Kidney glomerular epithelial cell (primary cell): ENCODE measurements at places on chromosomes 3 and 15.

GRCh38 chr15:60077581-60078359, 73.7 kb downstream of the FOXB1 start:
- DNase-seq, result no peak

DNA sequence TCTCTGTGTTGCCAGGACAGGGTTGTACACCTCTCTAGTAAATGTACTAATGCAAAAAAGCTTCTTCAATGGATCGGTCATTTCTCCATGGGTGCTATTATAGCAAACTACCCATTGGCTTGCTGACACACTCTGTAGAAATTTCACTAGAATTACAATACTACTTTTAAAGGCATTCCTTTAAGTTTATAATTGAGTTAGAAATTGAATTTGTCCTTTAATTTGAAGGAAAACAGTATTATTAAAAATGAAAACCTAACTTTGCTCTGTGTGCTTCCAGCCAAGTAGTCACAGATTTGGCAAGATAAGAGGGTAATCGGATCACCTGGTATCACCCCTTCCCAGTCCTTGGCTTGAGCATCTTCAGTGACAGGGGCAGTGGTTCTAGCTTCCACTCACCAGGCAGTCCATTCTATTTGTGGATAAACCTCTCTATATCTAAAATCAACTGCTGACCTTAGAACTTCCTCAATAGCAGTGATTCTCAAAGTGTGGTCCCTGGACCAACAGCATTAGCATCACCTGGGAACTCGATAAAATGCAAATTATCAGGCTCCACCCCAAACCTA, 93.2 kb downstream of the GHSR start:
- DNase-seq, result no peak

- DNase-seq, result peak; percentile 69
Measured at GRCh38 chr3:109081746-109082510, 36.0 kb downstream of the MORC1 start.

- no peak for DNase-seq
Measured at GRCh38 chr3:57048052-57048671, 12.3 kb upstream of the SPATA12 start.

GRCh38 chr3:134852893-134853351, 57.9 kb downstream of the EPHB1 start:
- no peak for DNase-seq

GRCh38 chr3:47418167-47419082, 37.6 kb downstream of the PTPN23 start:
- no peak for DNase-seq

GRCh38 chr15:90495067-90495466, 34.7 kb upstream of the CRTC3 start:
- no peak for DNase-seq

DNA sequence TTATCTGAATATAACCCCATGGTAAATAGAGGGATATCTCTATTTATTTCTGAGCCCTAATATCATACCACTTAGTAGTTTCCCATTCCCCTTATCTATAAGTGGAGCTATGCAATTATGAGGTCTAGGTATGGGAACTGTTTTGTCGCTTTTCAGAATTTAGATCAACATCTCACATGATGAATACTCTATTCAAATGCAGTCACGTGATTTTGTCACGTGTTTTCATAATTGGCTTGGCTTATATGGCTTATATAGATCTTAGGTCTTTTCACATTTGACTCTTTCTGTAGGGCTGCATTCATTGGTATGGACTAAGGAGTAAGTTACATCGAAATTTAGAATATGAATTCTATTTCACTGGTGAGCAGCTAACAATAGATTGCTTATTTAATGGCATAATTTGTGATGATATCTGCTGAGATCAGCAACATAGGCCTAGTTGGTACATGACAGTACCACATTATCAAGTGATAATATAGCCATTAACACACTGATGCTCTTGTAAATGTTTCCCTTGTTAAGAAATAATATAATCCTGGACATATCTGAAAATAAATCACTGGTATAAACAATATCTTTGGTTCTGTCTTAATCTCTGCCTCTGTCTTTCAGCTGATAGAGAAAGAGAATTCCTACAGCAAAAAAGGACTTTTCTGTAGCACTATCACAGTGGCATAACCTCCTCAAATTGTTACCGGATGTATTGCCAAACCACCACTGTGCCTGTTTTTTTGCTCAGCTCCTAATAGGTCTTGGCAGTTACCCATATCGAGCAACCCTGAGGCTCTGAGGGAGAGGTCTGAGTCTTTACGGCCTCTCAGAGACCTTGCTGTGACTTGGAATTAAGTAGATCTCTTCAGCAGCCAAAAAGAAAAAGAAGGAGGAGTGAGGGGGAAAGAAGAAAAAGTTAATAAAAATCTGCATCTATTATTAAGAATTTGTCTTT, 357.1 kb downstream of the ZPLD1 start:
- no peak for DNase-seq

DNA sequence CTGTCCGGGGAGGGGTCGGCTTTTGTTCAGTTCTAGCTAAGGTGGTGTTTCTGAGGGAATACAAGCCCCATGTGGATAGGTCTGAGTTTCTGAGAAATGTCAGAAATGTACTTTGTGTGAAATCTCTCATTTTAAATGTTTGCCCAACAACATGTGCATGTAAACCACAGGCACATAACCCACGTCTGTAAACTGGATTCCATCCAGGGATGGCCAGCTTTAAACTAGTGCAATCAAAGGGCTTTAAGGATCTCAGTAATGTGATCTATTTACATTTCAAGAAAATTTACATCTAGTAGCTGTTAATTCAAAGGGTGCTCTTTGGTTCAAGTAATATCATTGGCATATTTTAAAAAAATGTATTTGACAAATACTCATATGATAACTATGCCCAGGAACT, 52.0 kb downstream of the POLR2M start:
- DNase-seq, result no peak

- DNase-seq, result no peak
Measured at GRCh38 chr3:78277220-78277619, 1237.3 kb downstream of the ROBO2 start.

DNA sequence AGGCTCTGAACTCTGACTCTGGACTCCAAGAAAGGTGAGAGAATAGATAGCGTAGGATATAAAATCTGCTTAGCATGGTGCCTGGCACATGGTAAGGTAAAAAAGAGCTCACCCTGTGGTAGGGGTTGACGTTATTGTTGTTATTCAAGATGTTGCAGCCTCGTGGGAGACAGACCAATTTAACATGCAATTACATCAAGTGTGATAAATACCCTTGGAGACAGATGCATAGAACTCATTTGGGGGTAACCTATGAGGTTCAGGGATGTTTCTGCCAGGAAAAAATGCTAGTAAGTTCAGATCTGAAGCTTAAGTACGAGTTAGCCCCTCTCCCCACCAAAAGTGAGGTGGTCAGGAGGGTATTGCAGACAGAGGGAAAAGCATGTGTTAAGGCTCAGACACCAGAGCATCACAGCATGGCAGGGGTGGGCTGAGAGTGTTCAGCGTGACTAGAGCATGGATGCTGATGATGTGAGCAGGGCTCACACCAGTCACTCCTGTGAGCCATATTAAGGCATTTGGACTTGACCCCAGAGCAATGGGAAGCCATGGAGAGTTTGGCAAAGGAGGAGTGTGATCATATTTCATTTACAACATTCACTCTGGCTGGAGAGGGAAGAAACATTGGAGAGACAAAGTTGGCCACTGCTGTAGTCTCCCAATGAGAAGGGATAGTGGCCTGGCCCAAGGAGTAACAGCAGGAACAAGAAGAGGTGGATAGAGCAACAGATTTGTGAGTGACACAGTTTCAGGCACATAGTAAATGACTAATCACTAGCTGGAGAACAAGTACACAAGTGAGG, 181.0 kb downstream of the UACA start:
- no peak for DNase-seq

DNA sequence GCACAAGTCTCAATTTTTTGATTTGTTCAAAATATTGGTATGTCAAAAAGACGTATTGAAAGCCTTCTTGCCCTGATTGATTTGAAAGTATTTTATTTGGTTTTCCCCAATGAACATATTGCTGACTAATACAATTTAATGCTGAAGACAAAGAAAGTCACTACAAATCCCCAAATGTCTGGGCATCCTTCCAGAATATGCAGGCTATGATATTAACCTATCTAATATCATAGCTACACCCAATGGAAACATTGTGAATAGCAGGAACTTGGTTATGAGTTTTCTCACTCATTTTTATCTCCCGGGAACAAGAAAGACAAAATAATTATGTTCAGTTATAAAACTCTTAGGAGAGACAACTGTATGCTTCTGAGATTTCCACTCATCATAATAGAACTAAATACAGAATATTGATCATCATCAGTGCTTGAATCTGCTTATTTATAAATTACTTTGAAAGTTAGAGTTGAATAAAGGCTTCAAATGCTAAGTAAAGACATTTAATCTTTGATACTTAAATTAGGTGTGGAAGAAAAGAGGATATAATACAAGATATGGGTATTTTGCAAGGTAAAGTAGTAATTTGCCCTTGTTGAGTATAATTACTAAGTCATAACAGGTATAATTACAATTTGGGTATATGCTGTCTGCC, 483.9 kb downstream of the RBMS3 start:
- peak; percentile 35 for DNase-seq

- DNase-seq, result no peak
Measured at GRCh38 chr3:71987828-71988227, 202.9 kb upstream of the PROK2 start.

GRCh38 chr3:119219069-119219468, 21.6 kb downstream of the B4GALT4 start:
- no peak for DNase-seq

- DNase-seq, result no peak
Measured at GRCh38 chr3:79175870-79176269, 591.9 kb downstream of the ROBO1 start.

GRCh38 chr3:193830791-193831191, 237.8 kb downstream of the OPA1 start:
- no peak for DNase-seq

DNA sequence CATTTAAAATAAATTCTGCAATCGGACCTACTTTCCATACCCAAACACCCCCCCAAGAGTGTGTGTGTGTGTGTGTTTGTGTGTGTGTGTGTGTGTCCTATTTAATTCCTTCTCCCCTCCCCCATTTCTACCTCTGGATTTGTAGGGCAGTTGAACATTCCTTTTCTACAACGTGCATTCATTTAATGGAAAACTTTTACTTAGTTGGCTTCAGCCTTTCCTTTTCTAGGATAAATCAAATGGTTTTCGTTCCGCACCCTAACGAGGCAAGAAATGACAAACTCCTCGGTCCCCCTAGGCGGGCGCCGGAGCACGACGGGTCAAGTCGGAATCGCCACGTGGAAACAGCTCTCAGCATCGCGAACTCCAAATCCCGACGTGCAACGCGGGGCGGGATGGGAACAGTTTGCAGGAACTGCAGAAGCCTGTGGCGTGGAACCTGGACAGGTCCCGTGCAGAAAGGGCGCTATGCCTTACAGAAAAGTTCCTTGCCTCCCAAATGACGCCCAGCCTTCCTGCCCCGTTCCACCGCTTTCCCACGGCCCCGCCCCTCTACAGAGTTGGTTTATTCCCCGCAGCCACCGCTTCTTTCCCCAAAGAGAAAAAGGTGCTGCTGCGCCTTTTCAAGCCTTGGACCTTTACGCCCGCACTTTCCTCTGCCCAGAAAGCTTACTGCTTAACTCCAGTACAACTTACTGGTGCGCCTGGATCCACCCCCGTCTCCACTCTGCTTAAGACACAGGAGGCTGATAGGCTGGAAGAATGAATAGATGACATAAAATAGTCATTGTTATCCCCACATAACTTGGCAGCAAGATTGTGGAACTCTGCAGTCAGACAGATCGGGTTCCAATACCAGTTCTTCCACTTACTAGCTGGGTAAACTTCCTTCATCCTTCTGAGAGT, 1.1 kb upstream of the EIF2B5 start:
- peak; percentile 71 for DNase-seq

- peak; percentile 32 for DNase-seq
Measured at GRCh38 chr3:105965384-105965783, 96.6 kb upstream of the CBLB start.
